NCI-H82 (cell line): ENCODE measurements at places on chromosomes 3 and 15.
A peak's percentile ranks its signal among the peaks of the same experiment; 100 is the strongest.

DNA sequence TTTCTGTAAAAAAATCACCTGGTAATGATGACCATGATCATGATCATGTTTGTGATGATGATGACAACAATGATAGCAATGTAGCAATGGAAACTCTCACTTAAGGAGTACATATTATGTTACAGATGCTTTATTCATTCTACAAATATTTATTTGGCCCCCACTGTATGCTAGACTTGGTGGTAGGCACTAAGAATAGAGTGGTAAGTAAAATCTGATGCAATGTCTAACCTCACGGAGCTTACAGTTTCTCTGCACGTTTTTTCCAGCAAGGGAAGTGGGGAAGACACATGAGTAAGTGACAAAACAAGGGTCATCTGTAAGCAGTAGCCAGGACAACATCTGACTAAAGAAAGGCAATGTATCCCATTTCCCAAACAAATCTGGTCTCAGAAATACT lies 199.4 kb upstream of the MRPL3 start:
- DNase-seq: no peak

GRCh38 chr3:25900161-25900560 lies 110.3 kb downstream of the OXSM start:
- DNase-seq: peak; percentile 3

DNA sequence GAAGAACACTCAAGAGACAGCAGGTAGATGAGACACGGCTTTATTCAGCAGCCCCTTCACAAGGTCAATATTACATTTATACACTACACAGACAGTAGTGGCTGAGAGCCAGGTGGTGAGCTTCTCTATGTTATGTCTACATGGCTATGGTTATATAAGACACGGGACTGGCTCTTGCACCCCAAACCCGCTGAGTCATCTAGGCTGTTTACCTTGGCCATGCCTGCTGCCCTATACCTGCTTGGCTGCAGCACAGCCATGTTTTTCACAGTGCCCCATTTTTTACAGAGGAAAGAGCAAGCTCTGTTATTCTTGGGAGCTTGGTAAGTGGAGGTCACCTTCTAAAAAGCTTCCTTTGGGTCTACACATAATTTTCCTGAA lies 231.6 kb downstream of the IGSF11 start:
- no peak for DNase-seq

GRCh38 chr3:50323614-50324199 lies 1.2 kb upstream of the HYAL2 start:
- DNase-seq: no peak
